ENCODE measurements at places on chromosomes 6 and 20.

GRCh38 chr6:124887872-124888580, 74.2 kb upstream of the RNF217 start:
- DNase-seq = no peak

GRCh38 chr6:2055911-2056310, 189.5 kb downstream of the GMDS start:
- DNase-seq = no peak

- DNase-seq = no peak
These were observed 2.0 kb downstream of the MUC21 start for GRCh38 chr6:30985490-30985889.

DNA sequence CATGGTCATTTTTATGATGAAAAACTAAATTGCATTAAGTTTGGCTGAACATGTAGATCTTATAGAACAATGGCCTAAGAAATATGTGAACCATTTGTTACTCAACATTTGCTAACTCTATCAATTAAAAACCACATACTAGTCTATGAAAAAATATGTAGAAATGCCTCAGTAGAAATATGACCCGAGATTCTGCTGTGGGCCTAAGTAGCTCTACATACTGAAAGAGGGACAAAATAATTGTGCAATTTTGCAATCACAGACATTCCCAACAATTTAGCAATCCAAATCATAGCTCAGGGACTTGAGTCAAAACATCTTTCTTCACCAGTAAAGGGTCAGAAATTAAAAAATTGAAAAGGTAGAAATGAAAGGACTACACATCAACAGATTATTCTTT, 619.0 kb downstream of the FRK start:
- no peak for DNase-seq

- DNase-seq = no peak
These were observed 52.9 kb downstream of the NEDD9 start for GRCh38 chr6:11179419-11180202.

DNA sequence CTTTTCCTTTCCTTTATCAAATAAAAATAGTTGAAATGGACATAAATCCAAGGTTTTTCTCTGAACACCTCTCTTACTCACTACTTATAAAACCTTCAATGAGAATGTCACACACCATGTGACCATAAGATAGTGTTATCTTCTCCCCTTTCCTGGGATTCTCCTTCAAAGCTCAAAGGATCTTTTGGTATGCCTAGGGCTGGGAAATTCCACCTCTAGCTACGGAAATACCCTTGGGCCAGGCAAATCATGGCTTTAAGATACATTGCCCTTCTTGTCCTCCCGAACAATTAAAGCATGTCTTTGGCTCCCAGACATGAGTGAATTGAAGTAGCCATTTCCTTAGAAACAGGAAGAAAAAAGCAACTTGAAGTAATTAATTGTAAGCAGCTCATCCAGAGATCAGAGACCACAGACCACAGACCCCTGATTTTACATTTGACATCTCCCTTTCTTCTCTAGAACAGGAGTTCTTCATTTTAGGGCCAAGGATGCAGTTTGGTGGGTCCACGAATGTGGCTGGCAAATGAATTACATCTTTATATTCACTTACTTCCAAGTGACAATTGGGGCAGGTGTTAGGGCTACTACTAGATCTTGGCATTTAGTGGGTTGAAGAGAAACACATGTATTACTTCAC, 4.1 kb downstream of the PLCB4 start:
- no peak for DNase-seq

DNA sequence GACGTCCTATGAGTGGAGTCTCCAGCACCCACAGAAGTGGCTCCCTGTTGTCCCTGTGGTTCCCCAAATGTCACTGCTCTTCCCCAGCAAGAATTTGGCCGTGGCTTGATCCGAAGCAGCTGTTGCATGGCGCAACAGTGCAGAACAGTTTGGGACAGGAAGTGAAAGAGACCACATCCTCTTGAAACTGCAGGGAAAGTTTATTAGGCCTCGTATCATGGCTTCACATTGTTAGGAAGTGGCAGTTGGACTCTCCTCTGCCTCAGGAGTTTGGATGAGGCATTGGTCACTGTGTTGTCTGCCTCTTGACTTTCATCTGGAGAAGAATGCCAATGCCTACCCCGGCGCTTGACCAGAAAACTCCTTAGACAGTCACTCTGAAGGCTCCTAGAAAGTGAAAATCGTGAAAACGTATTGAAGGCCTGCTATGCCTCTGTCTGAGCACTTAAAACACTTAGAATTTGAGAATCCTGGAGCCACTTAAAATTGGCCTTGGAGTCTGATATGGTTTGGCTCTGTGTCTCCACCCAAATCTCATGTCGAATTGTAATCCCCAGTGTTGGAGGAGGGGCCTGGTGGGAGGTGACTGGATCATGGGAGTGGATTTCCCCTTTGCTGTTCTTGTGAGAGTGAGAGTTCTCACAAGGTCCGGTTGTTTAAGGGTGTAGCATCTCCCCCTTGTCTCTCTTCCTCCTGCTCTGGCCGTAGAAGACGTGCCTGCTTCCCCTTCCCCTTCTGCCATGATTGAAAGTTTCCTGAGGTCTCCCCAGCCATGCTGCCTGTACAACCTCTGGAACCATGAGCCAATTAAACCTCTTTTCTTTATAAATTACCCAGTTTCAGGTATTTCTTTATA, 334.9 kb upstream of the JARID2 start:
- DNase-seq = peak; percentile 53

DNA sequence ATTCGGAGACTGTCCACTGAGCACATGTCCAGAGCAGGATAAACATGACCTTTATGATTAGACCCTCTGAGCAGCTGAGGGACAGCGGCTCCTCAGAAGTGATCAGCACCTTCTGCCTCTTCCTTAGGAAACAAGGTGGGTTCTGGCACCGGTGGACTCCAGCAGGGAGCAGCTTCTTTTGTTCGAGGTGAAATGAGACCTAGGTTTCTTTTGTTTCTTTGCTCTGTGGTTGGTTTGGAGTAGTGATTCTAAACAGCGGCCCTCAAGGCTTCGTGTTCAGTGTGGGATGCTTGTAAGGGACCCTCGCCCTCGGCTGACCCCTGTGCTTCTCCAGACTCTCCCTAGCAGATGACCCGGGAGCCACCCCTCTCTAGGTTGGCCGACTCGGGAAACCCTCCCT, 14.6 kb upstream of the FRMD1 start:
- no peak for DNase-seq

DNA sequence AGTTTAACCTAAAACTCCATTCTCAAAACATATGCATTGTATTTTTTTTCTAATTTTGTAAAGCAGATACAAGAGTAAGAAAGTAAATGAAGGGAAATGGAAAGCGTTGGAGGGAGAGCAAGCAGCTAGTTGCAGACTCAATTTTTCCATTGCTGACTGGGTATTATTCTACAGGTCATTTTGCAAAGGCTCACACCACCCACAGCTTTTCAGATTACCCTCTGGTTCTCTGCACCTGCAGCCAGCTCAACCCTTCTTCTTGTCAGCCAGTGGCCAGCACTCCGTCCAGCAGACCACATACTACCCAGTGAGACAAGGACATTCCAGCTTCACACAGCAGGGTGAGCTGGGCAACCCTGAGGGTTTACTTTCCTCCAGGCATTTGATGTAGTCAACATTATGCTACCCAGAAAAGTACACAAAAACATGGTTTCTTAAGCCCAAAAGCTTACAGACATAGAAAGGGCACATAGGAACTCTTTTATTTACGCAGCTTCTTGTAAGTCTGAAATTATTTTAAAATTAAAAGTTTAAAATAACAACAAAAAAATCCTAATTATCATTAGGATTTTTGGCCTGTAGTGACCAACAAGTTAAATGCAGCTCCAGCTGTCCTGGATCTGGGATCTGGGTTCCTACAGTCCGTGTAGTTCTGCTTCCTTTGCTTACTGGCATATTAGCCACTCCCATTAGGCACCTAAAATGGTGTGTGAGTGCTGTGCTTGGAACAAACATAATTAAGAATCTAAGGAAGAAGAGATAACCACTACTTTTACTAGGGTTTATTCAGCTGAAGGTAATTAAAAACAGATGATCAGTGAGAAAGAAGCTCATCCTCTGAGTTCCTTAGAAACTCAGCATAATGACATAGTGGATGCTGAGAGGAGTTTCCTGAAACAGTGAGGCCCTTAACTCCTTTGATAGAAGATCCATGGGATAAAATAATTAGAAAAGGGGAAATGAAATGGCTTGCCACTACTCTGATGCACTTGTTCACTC, 185.3 kb downstream of the PKHD1 start:
- DNase-seq = no peak

- no peak for DNase-seq
These were observed 100.4 kb upstream of the BACH2 start for GRCh38 chr6:90397047-90397446.

GRCh38 chr6:143878272-143878760, 14.0 kb downstream of the ZC2HC1B start:
- no peak for DNase-seq

DNA sequence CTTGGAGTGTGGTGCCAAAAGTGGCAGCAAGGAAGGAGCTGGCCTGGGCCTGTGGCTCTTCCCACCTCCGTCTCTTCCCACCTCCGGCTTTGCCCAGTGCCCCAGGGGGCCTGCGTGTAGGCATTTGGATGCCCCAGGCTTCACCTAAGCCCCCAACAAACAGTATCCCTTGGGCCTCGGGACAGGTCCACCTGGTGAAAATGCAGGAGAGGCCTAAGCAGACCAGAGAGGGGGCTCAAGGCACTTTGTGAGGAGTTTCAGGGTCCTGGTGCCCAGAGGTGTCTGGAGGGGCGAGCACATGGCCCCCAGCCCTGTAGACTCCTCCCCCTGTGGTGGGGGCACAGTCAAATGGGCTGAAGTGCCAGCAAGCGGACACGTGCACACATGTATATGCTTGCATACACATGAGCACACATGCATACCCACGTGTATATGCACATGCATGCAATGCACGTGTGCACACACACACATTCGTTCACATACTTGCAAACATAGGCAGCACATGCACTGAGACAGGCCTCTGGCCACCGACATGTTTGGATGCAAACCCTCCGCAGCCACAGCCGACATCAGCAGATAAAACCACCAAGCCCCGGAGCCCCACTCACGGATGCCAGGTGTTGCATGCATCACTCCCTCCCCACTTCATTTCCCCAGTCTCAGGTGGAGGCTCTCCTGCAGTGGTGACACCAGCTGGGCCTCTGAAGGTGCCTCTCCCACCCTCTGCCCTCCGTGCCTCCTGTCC, 124.5 kb downstream of the TAF4 start:
- DNase-seq = no peak

GRCh38 chr6:48057601-48058000, 53.4 kb downstream of the PTCHD4 start:
- no peak for DNase-seq

GRCh38 chr6:137843211-137843610, 23.8 kb upstream of the TNFAIP3 start:
- DNase-seq = no peak

DNA sequence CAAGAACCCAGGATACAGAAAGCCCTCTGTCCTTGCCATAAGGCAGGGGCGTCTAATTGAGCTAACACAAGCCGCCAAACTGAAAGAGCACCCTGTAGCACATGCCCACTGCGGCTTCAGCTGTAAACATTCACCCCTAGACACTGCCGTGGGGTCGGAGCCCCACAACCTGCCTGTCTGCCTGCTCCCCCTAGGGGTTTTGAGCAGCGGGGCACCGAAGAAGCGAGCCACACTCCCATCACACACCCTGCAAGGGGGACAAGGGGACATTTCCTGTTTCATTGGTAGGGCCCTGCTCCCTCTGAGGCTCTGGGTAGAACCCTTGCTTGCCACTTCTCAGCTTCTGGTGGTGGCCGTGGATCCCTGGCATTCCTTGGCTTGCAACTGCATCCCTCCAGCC, 45.2 kb upstream of the BCLAF1 start:
- DNase-seq = no peak

- DNase-seq = no peak
These were observed 192.3 kb downstream of the DLL1 start for GRCh38 chr6:170098428-170099170.

DNA sequence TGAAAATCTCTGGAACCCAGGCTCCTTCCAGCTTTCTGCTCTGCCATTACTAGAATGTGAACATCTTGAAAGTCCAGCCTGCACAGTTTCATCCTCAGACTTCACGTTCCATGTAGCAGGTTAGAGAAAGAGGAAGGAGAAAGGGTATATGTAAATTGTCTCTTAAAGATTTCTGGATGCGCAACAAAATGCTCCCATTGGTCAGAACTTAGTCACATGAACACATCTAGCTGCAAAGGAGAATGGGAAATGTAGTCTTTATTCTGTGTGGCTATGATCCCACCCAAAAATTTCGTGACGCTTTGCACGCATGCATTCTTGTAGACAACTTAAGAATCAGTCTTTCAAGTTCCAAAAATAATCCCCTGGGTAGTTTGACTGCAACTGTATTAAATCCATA, 46.4 kb upstream of the CHD6 start:
- DNase-seq = no peak

DNA sequence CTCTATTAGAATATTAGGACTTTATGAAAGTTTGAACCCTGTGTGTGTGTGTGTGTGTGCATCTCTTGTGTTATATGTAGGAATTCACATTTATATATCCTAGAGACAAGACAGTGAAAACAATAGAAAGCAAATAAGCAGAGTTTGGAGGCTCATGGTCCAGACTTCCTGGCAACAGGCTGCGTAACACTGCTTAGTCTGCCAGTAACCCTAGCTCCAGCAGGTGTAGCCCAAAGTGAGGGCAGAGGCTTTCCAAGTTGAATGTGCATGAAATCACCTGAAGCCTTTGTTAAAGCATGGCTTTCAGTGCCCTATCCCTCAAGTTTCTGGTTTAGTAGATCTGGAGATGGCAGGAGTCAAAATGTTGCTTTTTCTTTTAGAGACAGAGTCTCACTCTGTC, 569.9 kb downstream of the KIF16B start:
- DNase-seq = no peak

- no peak for DNase-seq
These were observed 44.5 kb upstream of the RPS6KA2 start for GRCh38 chr6:166671434-166672081.

- DNase-seq = no peak
These were observed 10.9 kb upstream of the B4GALT5 start for GRCh38 chr20:49724408-49725223.

- no peak for DNase-seq
These were observed 245.0 kb downstream of the GMPR start for GRCh38 chr6:16483315-16483875.

- DNase-seq = no peak
These were observed 11.2 kb upstream of the ZNF76 start for GRCh38 chr6:35248300-35248699.

- DNase-seq = no peak
These were observed 21.6 kb upstream of the FBXO9 start for GRCh38 chr6:53043581-53043980.

GRCh38 chr6:22476811-22477390, 92.5 kb upstream of the HDGFL1 start:
- DNase-seq = no peak

- no peak for DNase-seq
These were observed 34.1 kb downstream of the CDYL start for GRCh38 chr6:4809999-4810918.

Data from KG1 (cell line).